ENCODE measurements at places on chromosomes 1 and 21. TPM values are rescaled to one million over a fixed set of nuclear protein-coding genes. Genes with fewer than 3 reads are reported as not detected.

SLC1A7 gene
- not detected for total RNA-seq

LCE2B gene
- total RNA-seq = not detected

SUSD4 gene
- 11.9 TPM for total RNA-seq

FMO2 gene
- not detected for total RNA-seq

DNM3 gene
- 1.7 TPM for total RNA-seq

ANKRD34A gene
- not detected for total RNA-seq

TNNT2 gene
- not detected for total RNA-seq

COL6A1 gene
- 146 TPM for total RNA-seq

CHODL gene
- total RNA-seq = not detected

SH3BGRL3 gene
- total RNA-seq = 7.4 TPM

ENAH gene
- total RNA-seq = 87.9 TPM

PDZK1 gene
- 104 TPM for total RNA-seq

ADAMTS1 gene
- 62.5 TPM for total RNA-seq

CC2D1B gene
- 24.6 TPM for total RNA-seq

HAO2 gene
- total RNA-seq = not detected

LRRC47 gene
- 16.3 TPM for total RNA-seq

CHIT1 gene
- not detected for total RNA-seq

LRRC39 gene
- 0.12 TPM for total RNA-seq

C1QB gene
- total RNA-seq = not detected

CCDC24 gene
- 31.2 TPM for total RNA-seq

KRTAP7-1 gene
- not detected for total RNA-seq

IFI44 gene
- 19.4 TPM for total RNA-seq

CELA2A gene
- not detected for total RNA-seq

CRYBG2 gene
- total RNA-seq = not detected

ABCA4 gene
- not detected for total RNA-seq

TMEM51 gene
- total RNA-seq = 16.6 TPM

MYBPH gene
- total RNA-seq = not detected

MRPL55 gene
- total RNA-seq = 138 TPM

HEYL gene
- 0.98 TPM for total RNA-seq

HSD3B1 gene
- total RNA-seq = not detected

EXO1 gene
- 30.5 TPM for total RNA-seq

INSRR gene
- total RNA-seq = not detected

DISP3 gene
- not detected for total RNA-seq

MAP1LC3C gene
- total RNA-seq = not detected

RNU1-1 gene
- not detected for total RNA-seq

PEX11B gene
- total RNA-seq = 36.0 TPM

FAM229A gene
- total RNA-seq = not detected

REG4 gene
- total RNA-seq = not detected

VANGL2 gene
- total RNA-seq = not detected

LCE3C gene
- total RNA-seq = not detected

SDC3 gene
- 8.2 TPM for total RNA-seq

ANKRD35 gene
- total RNA-seq = not detected
